ENCODE measurements at places on chromosomes 2 and 18.

DNA sequence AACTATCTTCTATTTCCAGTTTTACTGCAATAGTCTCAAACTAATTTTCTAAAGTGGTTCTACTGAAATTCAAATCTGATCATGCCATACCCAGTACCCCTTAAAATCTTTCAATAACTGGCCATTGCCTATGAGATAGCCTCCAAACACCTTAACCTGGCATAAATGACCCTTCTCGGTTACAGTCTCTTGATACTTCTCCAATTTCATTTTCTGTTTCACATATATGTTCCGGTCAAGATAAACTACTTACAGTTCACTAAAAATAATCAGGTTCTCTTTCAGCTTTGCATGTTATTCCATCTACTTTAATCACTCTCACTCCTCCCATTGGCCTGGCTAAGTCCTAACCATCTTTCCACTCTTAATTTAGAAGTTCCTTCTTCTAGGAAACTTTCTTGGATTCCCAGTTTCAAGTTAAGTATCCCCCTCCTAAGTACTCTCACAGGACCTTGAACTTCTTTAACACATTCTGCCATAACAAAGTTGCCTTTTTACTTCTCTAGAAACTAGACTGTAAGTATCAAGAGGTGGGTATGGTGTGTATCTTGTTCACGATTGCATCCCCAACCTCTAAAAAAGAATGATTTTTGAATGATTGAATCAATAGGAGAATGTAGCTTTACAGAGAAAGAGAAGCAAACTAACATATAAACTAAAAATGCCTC, 110.2 kb upstream of the RBBP8 start:
- no peak for DNase-seq

GRCh38 chr18:79738581-79739439, 58.9 kb upstream of the KCNG2 start:
- DNase-seq: no peak

- DNase-seq: no peak
Measured at GRCh38 chr2:39537150-39537549, 100.1 kb upstream of the MAP4K3 start.

DNA sequence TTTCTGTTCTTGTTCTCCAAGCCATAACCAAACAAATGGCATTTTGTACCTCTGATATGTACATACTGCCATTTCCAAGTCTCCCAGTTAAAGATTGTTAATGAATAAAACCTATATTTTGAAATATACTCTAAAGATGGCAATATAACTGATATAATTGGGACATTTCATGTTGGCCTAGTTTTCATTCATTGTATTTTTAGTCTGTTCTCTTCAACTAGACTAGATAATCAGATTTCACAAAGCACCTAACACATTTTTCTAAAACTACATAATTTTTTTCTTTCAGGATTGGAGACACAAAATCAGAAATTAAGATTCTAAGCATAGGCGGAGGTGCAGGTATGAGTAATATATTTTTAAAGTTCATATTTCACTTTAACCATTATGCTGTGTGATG, 5.6 kb downstream of the HNMT start:
- no peak for DNase-seq

- no peak for DNase-seq
Measured at GRCh38 chr2:19504400-19505198, 146.2 kb upstream of the OSR1 start.

DNA sequence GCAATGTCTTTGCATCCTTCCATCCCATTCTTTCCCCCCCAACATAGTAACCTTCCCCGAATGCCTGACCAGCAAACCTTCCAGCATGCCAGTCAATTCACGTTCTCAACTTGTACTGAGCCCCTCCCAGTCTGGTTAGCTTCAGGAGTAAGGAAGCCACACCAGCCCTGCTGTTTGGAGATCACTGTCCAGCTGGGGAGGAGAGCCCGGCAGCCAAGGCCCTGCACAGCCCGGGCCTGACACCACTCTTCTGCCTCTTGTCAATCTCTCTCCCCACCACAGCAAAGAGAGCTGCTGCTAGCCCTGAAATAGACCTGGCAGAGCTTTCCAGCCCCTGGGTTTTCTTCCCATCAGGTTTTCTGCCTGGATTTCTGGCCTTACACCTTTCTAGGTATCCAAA, 185.8 kb upstream of the ID2 start:
- no peak for DNase-seq

- DNase-seq: no peak
Measured at GRCh38 chr18:22528291-22528690, 110.6 kb upstream of the CTAGE1 start.

DNA sequence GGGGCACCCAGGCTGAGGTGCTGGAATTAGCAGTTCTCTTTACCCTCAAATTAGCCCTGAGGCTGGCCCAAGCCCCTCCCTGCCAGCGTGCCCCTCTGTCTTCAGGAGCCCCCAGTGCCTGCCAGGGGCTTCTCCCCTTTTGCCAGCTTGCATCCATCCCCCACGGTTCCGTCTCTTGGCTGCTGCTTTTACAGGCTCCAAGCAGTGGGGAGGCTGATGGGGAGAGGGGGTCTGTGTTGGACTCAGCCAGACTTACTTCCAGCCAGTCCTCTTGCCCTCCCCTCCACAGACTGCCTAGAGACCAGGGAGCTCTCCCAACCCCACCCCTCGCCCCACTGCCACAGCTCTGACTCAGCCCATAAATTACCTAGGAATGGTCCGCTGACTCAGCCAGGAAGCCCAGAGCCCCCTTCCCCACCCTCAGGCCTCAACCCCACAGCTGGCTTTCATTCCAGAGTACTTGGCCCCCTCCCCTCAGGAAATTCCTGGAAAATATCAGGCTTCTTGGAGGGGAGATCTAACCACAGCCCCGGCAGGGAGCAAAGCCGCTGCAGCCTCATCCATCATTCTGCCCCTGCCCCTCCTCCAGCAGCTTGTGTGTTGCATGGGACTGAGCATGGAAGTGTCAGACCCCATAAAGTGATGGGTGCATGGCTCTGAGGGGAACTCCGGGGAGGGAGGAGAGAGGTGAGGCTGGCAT, 184.6 kb downstream of the ZFP36L2 start:
- DNase-seq: peak; percentile 89

GRCh38 chr2:177262958-177263450, 1.5 kb downstream of the NFE2L2 start:
- DNase-seq: no peak

- no peak for DNase-seq
Measured at GRCh38 chr2:54967269-54967668, 83.0 kb downstream of the RTN4 start.

DNA sequence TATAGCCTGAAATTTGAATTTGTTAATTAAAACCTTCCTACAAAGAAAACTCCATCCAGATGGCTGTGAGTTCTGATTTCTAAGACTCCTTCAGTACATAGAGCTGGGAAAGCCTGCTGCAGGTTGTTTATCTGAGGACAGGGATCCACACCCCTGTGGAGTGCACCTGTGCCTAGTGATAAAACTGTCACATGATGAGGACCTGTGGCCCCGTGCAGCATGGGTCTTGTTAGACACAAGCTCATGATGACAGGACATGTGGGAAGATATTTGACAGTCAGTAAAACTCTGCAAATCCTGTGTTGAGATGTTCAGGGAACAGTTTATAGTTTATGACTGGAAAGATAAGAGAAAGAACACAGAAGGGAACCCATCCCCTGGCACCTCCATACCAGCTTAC, 133.2 kb upstream of the TMEM18 start:
- DNase-seq: no peak

- no peak for DNase-seq
Measured at GRCh38 chr2:23525137-23525765, 140.3 kb downstream of the KLHL29 start.

DNA sequence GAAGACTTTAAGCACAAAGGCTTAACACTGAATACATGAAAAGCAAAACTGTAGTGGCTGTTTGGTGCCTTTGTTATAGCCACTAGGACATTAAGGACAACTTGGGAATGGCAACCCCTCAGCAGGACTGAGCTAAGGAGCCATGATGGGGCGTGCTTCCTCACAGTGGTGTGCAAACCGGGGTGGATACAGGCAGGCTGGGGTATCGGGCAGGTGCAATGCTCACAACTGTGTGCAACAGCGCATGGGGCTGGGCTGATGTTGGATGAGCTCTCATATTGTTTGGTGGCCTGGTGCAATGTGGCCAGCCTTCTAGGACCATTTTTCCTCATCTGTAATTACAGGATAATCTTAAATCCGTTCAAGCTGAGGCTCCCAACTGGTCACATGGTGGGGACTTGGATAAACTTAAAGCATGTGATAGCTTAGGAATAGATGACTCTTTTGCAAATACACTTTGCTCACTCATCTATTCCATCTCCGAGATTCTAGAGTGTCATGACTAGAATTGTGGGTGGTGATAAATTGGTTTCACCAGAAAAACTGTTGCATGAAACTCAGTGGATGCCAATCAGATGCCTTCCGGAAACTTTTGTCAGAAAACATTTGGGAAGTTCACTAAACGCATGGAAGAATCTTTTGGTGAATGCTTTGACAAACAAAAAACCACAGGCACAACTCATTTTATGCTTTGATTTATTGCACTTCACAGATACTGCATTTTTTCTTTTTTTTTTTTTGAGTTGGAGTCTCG, 116.5 kb downstream of the PXDN start:
- DNase-seq: no peak

DNA sequence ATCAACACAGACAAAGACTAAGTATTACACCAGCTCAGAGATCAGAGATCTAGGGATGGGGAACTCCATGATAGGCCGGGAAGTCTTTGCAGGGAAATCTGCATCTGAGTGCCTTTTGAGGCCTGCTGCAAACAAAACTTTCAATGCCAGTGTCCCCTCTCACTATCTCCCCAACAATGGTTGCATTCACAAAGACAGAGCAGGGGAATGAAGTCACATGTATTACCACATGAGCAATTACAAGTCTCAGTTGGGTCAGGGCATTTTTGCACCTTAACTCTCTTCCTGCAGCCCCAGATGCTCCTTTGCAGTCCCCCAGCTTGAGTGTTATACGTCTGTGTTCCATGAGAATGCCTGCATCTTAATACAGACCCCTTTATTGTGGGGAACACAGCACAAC, 1.8 kb upstream of the RNF144A start:
- no peak for DNase-seq

DNA sequence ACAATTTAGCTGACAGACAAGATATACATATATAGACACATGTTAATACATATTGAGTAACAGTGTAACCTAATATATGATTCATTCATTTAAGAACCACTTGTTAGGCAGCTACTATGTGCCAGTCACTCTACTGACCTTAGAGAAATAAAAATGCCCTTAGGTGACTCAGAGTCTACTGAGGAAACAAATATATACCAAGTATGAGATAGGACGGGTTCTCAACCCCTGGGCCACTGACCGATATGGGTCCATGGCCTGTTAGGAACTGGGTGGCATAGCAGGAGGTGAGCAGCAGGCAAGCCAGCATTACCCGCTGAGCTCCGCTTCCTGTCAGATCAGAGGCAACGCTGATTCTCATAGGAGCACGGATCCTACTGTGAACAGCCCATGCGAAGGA, 14.8 kb downstream of the STRN start:
- DNase-seq: no peak

All from T1000 (cell line).